NCI-H2171 (cell line): ENCODE measurements at places on chromosomes 3 and 15.
A peak's percentile ranks its signal among the peaks of the same experiment; 100 is the strongest.

GRCh38 chr15:26165546-26165945, 302.4 kb upstream of the ATP10A start:
- DNase-seq, result no peak

DNA sequence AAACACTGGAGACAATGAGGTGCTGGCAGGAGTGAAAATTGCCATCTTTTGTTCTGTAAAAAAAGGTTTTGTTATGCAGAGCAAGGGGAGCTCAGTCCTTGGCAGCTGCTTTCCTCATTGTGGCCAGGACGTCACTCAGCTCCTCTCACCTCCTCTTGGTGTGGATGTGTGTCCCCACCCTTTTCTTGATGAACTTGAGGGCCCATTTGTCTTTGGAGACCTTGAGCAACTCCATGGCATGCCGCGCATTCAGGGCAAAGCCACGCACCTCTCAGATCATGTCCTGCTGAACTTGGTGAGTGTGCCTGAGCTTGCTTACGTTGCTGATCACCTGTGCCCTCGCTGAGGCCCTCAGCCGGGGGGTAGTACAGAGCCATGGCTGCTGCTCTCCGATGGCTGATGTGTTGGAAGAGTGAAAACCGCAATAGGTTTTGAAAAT, 24.5 kb upstream of the BDH1 start:
- no peak for DNase-seq

GRCh38 chr3:146830231-146830630, 225.1 kb upstream of the PLSCR5 start:
- DNase-seq, result no peak

DNA sequence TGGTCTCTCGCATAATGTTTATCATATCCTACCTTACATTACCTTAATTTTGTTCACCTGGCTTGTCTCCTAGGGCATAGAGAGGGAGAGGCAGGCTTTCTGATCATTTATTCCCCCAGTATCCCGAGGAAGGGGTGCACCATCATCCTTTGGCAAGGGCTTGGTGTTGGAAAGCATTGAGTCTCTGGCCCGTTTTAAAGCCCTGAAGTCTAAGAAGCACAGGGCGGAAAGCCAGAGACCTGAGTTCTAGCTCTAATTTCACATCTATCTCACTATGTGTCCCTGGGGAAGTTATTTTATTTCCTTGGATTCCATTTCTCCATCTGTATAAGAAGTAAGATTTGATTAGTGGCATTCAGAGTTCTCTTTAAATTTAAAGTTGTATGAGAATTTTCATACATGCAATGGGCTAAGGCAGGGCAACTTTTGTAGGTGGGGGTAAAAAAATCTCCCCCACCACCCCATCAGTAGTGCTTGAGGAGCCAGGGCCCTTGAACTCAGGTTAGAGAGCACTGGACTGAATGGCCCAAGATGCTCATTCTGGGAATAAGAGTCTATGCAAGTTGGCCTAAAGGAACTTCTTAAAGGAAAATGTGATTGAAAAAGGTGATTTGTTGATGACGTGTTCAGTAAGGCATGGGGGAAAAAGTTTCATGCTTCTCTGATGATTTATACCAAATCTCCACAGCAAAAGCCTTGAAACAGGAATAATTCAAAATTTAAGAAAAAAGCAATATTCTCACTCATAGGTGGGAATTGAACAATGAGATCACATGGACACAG, 10.1 kb downstream of the TMC3 start:
- no peak for DNase-seq

DNA sequence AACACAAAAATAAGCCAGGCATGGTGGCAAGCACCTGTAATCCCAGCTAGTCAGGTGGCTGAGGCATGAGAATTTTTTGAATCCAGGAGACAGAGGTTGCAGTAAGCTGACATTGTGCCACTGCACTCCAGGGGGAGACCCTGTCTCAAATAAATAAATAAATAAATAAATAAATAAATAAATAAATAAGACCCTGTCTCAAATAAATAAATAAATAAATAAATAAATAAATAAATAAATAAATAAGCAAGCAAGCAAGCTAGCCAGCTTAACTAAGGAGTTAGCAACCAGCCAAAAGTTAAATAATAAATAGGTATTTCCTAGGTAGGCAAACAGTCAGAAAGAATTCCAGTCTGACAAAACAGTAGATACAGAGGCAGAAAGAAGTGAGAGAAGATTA, 123.9 kb downstream of the GALK2 start:
- DNase-seq, result no peak

GRCh38 chr3:10484709-10485108, 20.7 kb downstream of the ATP2B2 start:
- no peak for DNase-seq

DNA sequence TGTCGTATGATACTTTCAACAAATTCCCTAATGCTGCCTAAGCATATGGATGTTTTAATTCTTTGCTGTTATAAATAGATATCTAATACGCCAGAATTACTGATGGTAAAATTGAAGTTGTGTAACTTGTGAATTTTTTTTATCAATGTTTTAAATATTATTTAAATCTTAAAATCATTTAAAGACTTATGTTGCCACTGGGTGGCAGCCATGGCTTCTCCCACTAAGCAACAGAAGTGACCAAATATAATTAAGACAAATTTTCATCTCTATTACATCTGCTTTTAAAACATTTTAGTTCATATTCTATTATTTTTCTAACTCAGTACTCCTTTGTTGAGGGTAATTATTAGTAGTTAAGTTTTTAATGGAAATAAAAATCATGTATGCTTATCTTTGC, 8.1 kb upstream of the IL20RB start:
- DNase-seq, result no peak

DNA sequence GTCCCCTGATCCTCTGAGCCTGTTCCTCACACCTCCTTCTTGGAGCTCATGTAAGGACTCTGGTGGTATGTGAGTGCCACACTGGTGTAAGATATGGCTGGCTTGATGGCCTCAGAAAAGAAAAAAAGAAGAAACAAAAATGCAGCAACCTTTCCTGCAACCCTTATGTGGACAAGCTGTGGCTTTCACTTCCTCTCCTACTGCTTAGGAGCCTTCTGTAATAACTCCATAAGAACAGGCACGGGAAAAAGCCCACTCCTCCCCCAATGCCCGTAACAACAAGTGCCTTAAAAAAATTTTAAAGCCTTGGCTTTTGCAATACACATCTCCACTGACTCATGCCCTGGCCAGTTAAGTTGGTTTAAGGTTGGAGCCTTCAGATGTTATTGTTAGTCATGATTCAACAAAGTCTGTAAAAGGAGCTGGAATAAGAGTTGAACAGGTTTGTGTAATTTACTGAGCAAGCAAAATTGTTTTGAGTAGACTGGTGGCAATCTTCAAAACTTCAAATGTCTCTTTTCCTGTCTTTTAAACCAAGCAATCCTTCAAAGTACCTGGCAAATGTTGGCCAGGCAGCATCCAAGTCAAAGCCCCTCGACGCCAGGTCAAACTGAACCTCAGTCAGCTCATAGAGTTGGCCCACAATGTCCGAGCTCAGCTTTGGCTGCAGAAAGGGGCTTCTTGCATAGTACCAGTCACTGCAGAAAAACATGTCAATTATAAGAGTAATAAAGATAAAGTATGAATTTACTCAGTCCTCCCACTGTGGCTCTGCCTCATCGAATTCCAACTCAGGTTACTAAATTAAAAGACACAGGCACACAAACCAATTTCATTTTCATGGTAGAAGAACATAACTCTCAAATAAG, 22.9 kb downstream of the FYCO1 start:
- no peak for DNase-seq

DNA sequence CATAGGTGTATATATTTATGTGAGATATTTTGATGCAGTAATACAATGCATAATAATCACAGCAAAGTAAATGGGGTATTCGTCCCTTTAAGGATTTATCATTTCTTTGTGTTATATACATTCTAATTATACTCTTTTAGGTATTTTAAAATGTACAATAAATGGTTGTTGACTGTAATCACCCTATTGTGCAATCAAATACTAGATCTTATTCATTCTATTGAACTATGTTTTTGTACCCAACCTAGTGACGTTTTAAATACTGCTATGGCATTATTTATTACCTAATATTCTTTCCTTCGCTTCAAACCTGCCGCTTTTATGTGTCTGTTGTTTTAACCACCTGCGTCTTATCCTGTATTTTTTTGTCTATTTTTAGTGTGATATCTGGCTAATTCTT, 132.4 kb downstream of the ADAMTSL3 start:
- no peak for DNase-seq

DNA sequence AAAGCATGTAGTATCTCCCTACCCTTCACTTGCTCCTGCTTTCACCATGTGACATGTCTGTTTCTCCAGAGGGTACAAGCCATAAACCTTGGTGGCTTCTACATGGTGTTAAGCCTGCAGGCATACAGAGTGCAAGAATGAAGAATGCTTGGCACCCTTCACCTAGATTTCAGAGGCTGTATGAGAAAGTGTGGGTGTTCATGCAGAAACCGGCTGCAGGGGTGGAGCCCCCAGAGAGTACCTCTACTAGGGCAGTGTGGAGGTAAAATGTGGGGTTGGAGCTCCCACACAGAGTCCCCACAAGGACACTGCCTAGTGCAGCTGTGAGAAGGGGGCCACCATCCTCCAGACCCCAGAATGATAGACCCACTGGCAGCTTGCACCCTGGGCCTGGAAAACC, 32.2 kb downstream of the SLC15A2 start:
- DNase-seq, result no peak

DNA sequence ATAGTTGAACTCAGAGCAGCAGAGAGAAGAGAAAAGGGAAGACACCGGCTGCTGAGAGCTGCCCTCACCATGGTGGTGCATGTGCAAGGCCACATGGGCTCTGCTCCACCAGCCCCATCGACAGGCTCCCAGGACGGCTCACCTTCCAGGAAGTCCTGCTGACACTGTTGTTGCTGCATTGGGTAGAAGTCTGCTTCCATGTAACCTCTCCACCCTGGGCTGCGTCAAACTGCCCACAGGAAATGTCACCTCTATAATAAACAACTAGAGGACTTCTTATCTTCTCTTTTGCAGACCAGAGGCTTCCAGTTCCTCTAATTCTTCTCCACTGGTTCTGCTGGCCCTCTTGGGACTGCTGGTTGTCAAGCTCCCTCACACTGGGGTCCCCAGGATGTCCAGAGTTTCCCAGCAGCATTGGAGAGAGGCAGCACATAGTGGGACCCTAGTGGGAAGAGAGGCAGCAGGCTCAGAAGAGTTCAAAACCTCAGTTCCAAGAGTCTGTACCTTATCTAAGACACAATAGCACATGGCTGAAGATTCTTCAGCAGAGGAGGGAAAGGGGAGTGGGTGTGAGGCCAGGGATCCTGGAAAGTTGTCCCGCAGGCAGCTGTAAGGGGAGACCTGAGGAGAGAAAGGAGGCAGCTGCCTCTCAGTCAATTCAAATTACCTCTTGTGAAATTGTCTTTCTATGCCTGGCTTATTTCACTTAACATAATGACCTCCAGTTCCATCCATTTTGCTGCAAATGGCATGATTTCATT, 5.8 kb upstream of the CCR3 start:
- no peak for DNase-seq

DNA sequence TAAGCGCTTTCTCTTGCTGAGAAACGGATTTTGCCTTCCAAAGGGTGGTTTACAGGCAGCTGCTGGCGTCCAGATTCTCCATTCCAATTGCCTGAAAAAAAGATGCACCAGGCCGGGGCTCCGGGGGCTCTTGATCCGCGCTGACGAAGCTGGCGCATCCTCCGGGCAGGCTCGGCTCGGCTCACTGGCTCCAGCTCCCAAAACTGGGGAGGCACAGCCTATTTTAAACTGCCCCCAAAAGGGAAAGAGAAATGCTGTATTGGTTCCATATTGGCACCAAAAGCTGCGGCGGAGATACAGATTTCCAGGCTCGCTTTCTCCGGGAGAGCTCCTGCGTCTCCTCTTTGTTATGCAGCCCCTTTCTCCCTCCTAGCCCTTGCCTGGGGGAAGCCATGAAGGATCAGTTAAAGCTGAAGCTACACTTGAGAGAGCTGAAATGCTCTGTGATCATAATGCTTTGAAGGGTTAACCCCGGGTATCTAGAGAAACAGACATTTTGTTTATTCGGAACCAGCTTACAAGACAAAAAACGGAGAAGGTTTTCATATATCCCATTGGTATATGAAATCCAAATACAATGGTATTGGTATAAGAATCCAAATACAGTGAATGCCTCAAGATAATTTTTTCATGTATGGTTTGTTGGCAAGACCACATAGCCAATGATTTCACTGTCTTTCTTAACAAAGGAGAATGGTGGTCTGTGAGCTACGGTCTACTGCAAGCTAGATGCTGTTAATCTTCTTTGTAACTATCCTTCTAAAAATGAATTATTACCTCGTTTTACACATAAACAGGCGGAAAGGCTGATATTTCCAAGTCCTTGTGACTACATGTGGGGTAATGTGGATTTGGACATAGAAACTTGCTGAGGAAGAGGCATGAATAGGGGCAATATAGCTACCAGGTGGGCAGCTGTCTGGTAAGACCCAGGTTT, 693 bp downstream of the CD200 start:
- DNase-seq, result peak; percentile 52
